ENCODE measurements at places on chromosomes 3 and 15. TPM values are rescaled to one million over a fixed set of nuclear protein-coding genes. Genes with fewer than 3 reads are reported as not detected.

The DNAH12 gene
- under 0.01 TPM for total RNA-seq

The WNT5A gene
- 1,105 TPM for total RNA-seq

The CISH gene
- 0.86 TPM for total RNA-seq

The CYP19A1 gene
- not detected for total RNA-seq

The GPR160 gene
- under 0.01 TPM for total RNA-seq

The DUOX1 gene
- not detected for total RNA-seq

The SCAMP5 gene
- 0.43 TPM for total RNA-seq
